ENCODE measurements at places on chromosomes 2 and 18. TPM values are rescaled to one million over a fixed set of nuclear protein-coding genes. Genes with fewer than 3 reads are reported as not detected.

DNA sequence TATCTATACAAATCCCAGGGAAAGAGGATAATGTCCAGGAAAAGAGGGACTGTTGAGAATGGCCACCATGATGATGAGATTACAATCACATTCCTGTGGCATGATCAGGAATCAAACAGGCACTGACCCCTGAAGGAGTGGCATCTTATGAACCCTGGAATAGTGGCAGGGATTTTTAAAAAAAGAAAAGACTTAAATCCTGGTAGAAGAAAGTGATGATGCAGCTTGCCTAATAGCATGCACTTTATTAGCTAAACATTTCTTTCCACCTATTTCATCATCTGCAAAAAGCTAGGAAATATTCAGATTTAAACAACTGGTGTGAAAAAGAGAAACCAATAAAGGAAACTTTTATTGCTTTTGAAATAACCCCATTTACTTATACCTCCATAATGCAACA is 87.2 kb upstream of the FSHR start:
- H3K27me3 ChIP-seq = no peaks in the 10 kb centered on the region
- H3K4me1 ChIP-seq = no peaks in the 10 kb centered on the region
- DNase-seq = no peak
- H3K4me3 ChIP-seq = no peak overlapping the region
- no peak overlapping the region for H3K27ac ChIP-seq

- no peaks in the 10 kb centered on the region for H3K36me3 ChIP-seq
- H3K27ac ChIP-seq = no peak overlapping the region
- H3K4me1 ChIP-seq = no peaks in the 10 kb centered on the region
- DNase-seq = no peak
Observed at GRCh38 chr2:195445639-195446038, 211.4 kb upstream of the SLC39A10 start.

GRCh38 chr2:14650066-14650465 is 17.5 kb downstream of the LRATD1 start:
- no peaks in the 10 kb centered on the region for H3K27me3 ChIP-seq
- no peak overlapping the region for H3K27ac ChIP-seq

The SPATS2L gene
- total RNA-seq = 378 TPM

The REG3A gene
- total RNA-seq = not detected

Measured in Calu3 (cell line).